ENCODE measurements at places on chromosomes 1 and 21.

- peak; percentile 3 for DNase-seq
Observed at GRCh38 chr1:186325239-186325638, 49.8 kb downstream of the TPR start.

DNA sequence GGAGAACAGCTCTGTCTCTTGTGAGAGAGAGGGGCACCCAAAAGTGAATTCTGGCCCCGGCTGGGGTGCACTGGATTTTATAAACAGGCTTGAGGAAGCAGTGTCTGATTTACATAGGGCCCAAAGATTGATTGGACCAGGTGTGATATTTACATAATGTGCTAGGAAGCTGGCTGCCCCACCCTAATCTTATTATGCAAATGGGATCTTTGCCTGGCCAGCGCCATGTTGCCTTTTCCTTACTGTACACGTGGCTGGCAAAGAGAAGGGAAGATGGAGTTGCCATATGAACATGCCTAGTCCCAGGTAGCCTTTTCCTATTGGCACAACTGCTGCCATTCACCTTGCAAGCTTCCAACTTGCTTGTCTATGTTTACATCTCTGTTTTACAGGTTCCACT lies 29.0 kb upstream of the CFHR4 start:
- DNase-seq: no peak

DNA sequence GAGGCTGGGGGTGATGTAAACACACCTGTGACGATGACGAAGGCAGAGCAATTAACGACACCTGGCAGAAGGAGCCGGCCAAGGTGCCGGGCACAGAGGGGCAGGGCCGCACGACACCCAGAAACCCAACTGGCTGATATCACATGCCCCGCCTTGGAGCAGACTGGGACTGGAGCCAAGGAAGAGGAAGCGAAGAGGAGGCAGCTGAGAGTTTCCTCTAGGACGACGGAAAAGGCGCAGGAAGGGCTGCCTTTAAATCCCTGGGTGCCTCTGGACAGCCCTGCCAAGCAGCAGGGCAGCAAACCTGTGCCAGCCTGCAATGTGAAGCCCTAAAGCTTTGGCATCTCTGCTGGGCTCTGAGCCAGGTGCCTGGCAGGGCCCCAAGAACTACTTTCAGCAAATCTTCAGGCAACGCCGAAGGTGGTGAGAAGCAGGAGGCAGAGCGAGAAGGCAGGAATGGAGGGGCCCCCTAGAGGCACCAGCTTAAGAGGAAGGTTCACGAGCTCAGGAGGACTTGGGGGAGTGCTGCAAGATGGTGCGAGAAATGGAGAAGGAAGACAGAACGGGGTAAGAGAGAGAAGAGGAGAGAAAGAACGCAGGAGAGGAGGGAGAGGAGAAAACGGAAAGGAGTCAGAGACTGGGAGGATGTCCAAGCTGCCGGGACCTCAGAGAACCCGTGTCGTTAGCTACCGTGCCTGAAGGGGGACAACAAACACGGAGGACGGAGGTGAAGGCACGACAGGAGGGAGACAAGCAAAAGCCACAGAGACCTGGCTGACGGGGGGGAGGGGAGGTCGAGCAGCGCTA lies 25.3 kb upstream of the PEF1 start:
- no peak for DNase-seq

DNA sequence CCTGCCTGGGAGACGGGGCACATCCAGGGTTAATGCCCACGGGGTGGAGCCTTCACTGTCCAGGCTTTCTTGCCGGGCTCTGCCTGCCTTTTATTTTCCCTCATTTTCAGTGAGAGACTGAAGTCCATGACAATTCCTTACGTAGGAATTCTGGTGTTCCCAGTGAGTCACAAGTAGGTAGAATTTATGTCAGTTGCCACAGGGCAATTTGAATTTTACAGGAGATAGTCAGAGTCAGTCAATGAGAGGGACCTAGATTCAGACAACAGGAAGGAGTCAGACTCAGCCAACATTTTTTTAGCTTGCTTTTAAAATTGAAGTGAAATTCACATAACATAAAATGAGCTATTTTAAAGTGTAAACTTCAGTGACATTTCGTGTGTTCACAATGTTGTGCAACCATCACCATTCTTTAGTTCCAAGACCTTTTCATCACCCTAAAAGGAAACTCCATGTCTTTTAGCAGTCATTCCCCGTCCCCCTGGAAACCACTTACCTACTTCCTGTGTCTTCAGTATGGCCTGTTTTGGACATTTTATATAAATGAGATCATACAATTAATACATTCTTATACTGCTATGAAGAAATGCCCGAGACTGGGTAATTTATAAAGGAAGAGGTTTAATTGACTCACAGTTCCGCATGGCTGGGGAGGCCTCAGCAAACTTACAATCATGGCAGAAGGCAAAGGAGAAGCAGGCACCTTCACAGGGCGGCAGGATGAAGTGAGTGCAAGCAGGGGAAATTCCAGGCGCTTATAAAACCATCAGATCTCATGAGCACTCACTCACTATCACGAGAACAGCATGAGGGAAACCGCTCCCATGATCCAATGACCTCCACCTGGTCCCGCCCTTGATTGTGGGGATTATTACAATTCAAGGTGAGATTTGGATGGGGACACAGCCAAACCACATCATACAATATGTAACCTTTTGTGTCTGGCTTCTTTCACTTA lies 14.6 kb downstream of the AJAP1 start:
- DNase-seq: no peak

DNA sequence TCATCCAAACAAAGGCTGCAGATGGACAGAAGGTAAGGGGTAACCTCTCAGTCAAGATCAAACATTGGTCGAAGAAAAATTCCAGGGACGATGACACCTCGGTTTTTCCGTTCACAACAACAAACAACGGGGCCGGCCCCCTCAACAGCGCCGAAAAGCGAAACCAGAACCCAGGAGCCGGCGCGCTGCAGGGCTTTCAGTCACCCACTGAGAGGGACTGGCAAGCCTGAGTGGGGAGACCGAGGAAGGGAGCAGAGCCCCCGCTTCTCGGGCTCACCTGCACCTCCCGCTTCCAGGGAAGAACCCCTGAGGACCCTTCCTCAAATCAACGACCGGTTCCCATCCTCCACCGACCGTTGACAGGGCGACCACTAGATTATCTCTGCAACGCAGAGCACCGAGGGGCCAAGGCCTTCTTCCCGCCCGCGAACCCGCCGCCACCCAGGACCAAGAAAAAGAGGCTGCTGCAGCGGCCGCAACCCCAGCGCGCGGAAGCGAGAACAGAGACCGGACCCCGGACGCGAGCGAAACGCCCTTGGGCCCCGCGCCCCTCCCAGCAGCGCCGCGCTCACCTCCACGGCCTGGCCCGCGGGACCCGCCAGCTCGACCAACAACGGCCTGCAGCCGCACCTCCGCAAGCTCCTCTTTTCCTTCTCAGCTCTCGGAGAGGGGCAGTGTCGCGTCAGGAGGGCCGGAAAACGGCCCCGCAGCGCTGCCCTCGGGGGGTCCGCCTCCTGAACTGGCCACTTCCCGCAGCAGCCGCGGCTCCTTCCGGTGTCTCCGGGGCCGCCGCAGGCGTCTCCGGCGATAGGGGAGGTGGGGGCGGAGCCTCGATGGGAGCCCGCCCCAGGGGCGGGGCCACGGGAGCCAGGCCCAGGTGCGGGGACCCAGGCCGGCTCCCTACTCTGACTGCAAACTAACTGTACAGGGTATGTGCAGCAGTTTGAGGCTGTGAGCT lies at the start of gene USP33:
Gene USP33, minus strand, starts transcription at position 782 of the 958 bp plus-strand sequence. CDS start 18,155 bp downstream, outside the sequence.
- peak; percentile 58 for DNase-seq

GRCh38 chr21:35641271-35642016 lies 418.9 kb downstream of the SETD4 start:
- DNase-seq: peak; percentile 68

- DNase-seq: no peak
Observed at GRCh38 chr1:95139039-95139438, 21.9 kb downstream of the TLCD4 start.

DNA sequence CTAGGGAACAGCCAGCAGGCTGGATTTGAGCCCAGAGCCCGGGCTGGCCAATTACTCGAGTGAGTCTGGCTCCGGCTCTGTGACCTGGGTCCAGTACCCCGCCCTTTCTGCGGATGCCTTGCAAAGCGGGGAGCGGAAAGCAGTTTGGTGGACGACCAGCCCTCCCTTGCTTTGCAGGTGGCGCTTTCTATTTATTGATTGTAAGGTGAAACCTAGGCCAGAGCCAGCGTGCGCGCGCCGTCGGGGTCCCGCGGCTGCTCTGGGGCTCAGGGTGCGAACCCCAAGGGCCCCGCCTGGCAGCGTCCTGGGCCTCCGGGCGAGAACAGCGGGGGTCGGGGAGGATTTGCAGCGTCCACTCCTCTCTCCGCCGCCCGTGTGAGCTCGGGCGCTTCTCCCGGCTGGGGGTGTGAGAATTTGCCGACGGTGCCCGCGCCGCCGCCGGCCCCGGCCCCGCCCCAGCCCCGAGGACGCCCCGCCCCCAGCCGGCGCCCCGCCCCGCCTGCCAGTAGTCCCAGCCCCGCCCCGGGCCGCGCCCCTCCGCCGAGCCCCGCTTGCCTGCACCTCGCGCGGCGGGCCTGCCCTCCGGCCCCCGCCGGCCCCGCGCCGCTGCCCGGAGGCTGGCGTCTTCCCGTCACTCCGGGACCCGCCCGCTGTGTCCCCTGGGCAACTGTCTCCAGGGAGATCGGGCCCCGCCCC lies 37.6 kb downstream of the PIK3CD start:
- peak; percentile 58 for DNase-seq
